M059J (cell line): ENCODE measurements at places on chromosomes 16 and 17.
A peak's percentile ranks its signal among the peaks of the same experiment; 100 is the strongest.

- no peak for DNase-seq
Measured at GRCh38 chr17:77099997-77100396, 40.8 kb upstream of the SEC14L1 start.

DNA sequence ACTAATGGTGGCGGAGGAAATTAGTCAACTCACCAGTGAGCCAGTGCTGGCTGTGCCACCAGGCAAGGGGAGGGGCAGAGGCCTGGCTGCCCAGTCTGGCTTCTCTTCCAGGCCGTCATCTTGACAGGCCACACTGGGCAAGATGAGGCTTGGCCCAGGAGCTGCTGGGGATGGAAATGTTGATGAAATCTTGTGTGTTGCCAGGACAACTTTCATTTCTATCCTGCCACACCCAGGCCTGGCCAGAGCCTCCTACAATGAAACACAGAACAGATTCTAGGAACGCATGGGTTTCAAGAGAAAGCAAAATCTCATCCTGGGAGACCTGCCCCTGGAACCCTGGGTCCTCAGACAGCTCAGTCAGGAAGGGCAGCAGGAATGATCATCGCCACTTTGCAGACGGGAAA lies 9.3 kb downstream of the HEXIM2 start:
- DNase-seq, result peak; percentile 93

GRCh38 chr17:50638606-50638965 lies 3.9 kb downstream of the ABCC3 start:
- DNase-seq, result peak; percentile 88

- peak; percentile 30 for DNase-seq
Measured at GRCh38 chr16:80233097-80233835, 307.5 kb upstream of the DYNLRB2 start.

- DNase-seq, result peak; percentile 22
Measured at GRCh38 chr17:76909971-76910760, 42.0 kb downstream of the MGAT5B start.

DNA sequence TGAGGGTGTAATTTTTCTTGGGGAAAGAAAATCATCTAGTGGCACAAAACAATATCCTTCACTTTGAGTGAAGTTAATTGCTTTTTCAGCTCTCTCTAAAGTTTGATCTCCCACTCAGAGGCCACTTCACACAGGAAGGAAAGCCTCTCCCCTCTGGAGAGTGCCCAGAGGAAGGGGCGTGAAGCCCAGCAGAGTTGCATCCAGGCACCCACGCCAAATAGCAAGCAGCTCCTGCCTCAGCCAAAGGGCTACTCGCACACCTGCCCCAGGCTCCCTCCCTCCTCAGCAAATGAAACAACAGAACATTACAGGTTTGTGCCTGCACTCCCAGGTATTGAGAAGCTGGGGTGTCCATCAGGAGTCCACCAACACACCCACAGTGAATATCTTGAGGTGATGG lies 183.0 kb upstream of the RPL38 start:
- DNase-seq, result no peak

DNA sequence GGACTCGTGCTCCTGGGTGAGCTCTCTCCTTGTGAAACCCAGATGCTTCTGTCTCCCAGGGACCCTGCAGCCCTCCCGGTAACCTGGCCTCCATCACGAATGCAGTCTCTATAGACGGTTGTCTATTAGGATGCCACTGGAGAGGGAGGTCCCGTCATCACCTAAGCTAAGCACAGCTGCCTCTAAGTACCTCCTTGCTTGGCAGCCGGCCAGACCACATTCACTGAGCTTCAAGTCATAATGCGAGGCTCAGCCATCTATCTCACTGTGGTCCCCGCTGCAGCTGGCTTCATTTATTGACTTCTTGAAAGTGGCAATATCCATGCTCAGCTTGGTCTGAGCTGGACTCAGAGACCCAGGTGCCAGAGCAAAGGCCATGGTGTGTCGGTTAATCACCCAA lies 74.5 kb upstream of the HSBP1 start:
- DNase-seq, result peak; percentile 55

DNA sequence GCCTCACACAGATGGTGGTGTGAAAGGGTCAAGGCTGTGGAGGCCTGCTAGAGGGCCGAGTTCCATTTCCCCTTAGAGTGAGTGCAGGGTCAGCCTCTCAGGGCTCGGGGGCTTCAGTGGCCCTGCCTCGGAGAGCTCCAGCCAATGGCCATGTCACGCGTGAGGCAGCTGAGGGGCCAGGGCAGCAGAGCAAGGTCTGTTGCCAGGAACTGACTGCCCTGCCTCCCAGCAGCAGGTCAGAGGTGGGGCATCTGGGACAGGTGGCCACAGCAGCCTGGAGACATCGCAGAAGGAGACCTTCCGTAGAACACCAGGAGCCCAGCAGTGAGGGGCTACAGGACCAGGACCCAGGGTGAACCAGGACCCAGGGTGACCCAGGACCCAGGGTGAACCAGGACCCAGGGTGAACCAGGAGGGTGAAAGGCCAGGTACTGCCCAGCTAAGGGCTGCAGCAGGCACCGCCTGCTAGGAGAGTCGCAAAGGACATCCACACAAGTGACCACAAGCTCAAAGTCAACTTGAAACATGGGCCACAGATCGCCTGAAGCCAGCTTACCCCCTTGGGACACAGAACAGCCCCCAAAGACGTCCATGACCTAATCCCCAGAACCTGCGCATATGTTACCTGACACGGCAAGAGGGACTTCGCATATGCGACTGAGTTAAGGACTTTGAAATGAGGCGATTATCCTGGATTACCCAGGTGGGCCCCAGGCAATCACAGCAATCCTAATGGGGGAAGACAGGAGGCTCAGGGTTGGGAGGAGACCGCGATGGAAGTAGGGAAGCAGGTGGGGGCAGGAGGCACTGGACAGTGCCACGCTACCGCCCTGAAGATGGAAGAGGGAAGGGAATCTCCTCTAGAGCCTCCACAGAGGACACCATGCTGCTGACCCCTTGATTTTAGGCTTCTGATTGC lies 4.8 kb upstream of the MEAK7 start:
- DNase-seq, result no peak

DNA sequence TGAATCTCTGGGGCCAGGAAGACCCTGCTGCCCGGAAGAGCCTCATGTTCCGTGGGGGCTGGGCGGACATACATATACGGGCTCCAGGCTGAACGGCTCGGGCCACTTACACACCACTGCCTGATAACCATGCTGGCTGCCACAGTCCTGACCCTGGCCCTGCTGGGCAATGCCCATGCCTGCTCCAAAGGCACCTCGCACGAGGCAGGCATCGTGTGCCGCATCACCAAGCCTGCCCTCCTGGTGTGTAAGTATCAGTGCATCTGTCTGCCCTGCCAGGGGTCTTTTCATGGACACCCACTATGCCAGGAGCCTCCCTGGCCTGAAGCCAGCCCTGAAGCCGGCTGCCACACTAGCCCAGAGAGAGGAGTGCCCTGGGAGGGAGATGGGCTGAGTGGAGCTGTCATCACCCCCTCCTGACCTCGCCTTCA lies at the start of gene CETP:
Gene CETP (plus strand): TSS at position 100 of the 431 bp plus-strand sequence. CDS start 30 bp downstream, at position 130.
- DNase-seq, result no peak

DNA sequence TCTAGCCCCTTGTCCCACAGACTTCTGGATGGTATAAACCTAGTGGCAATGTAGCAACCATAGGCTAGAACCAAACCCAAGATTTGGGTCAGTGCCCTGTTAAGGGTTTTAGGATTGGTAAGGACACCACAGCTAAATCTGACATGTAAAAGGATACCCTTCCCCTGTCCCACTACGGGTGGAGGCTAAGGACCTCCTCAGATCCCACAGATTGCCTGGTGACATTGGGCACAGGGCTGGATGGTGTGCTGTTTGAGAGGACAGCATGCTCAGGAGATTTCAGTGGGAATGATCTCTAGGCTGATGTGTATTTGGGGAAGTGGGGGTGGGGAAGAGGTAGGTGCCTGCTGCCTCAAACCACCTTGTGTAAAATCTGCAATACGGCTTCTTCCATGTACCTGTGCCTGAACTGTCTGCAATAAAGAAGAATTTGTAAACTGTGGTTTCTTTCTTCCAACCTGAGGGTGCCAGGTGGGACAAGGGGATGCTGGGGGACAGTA lies 671 bp upstream of the EDC4 start:
- no peak for DNase-seq

- DNase-seq, result no peak
Measured at GRCh38 chr16:79283578-79283977, 317.0 kb downstream of the MAF start.

DNA sequence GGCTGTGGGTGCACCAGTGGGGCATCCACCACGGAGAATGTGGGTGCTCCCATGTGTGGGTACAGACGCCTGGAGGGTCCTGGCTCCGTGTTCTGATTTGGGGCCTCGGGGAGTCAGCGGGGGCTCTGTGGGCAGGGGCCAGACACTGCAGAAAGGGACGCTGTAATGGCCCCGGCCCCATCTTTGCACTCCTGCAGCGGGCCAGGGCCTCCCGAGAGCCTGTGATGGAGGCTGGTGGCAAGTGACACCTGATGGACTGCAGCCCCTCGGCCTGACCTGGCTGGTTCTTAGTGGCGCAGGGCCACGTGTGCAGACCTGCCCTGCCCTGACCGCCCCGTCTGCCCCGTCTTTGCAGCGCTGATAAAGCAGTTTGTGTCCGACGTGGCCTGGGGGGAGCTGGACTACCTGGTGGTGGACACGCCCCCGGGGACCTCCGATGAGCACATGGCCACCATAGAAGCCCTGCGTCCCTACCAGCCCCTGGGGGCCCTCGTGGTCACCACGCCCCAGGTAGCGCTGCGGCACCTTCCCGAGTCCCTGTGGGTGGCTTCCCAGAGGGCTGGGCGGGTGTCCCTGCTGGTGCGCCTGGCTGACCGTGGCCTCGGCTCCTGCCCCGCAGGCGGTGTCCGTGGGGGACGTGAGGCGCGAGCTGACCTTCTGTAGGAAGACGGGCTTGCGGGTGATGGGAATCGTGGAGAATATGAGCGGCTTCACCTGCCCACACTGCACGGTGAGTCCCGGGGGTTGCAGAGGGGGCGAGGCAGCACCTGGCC lies 4.7 kb downstream of the NUBP2 start:
- DNase-seq, result no peak

- DNase-seq, result no peak
Measured at GRCh38 chr17:5049314-5049841, 14.2 kb upstream of the SLC52A1 start.

DNA sequence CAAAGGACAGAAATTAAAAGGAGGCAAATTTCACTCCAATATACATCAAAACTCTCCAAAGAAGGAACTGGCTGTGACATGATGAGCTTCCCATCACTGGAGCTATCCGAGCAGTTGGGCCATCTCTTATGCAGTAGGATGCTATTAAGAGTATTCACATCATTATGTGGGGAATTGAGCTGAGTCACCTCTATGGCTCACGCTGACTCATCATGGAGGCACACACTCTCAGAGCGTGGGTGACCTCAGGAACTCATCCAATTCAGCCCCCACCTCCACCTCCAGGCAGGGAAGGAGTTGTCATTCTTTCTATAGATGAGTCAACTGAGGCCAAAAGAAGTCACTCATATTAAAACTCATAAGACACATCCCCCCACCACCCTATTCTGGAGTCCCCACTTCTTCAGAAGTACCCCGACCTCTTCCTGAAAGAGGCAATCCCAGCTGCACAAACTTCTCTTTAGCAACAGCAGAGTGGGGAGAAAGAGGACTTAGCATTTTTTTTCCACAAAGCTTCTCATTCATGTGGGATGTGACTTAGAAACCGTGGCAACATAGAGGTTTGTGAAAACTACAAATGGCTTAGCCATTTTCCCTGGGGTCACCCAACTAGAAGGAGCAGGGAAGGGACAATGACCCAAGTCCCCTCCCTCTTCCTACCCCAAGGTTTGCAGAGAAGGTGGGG lies 32.5 kb downstream of the ABCC12 start:
- peak; percentile 100 for DNase-seq

DNA sequence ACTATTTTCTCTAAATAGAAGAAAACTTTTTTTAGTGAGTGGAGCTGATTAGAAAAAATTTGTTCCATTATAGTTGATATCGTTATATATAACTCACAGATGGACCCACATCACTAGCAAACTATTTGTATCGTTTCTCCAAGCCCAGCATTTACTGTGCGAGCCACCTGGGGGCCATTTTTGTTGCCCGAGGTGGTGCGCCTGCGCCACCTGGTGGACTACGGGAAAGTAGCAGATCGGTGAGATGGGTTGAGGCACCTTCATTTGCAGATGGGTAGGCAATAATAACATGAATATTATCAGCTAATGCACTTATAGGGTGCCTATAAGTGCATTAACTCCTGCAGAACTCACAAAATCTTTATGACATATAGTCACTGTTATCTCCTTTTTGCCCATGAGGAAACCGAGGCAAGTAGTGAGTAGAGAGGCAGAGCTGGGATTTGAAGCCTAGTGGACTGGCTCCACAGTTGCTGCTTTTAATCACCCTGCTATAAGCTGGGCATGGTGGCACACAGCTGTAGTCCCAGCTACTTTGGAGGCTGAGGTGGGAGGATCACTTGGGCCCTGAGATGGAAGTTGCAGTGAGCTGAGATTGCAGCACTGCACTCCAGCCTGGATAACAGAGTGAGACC lies 23.2 kb upstream of the NTN1 start:
- DNase-seq, result peak; percentile 44

GRCh38 chr17:50783193-50783660 lies 15.9 kb upstream of the ANKRD40CL start:
- DNase-seq, result peak; percentile 73

DNA sequence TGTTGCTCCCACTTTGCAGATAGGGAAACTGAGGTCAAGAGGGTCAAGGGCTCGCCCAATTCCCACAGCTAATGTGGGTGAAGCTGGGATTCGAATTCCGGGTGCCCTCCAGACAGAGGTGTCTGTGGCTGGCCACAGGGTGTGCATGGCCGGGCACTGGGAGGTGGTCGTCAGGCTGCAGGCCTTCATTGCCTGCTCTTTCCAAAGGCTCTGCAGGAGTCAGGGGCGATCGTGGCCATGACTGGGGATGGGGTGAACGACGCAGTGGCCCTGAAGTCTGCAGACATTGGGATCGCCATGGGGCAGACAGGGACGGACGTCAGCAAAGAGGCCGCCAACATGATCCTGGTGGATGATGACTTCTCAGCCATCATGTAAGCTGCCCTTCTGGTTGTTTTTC lies 49.8 kb downstream of the MEAK7 start:
- DNase-seq, result no peak

DNA sequence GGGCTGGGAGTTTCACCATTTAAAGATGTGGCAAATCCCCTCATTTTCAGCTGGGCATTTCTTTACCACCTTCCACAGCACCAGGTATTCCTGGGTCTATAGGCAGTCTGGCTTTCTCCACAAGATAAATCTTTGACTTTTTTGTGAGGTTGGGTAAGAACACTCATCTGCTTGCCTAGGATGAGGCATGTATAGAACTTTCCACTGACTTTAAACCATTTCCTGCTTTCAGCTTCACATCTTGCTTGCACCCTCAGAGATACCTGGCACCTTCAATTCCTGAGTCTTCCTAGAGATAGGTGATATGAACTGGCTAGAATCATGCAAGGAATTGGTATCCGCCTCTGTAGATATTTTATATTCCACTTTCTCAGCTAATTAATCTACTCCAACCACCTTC lies 27.9 kb downstream of the SMURF2 start:
- no peak for DNase-seq

GRCh38 chr17:67578142-67578457 lies 139.6 kb upstream of the NOL11 start:
- no peak for DNase-seq

- DNase-seq, result no peak
Measured at GRCh38 chr16:87254734-87255133, 62.5 kb downstream of the C16orf95 start.
